ENCODE measurements at places on chromosomes 1 and 21.

GRCh38 chr1:204077979-204078696 lies 5.2 kb downstream of the SOX13 start:
- no peak for DNase-seq

DNA sequence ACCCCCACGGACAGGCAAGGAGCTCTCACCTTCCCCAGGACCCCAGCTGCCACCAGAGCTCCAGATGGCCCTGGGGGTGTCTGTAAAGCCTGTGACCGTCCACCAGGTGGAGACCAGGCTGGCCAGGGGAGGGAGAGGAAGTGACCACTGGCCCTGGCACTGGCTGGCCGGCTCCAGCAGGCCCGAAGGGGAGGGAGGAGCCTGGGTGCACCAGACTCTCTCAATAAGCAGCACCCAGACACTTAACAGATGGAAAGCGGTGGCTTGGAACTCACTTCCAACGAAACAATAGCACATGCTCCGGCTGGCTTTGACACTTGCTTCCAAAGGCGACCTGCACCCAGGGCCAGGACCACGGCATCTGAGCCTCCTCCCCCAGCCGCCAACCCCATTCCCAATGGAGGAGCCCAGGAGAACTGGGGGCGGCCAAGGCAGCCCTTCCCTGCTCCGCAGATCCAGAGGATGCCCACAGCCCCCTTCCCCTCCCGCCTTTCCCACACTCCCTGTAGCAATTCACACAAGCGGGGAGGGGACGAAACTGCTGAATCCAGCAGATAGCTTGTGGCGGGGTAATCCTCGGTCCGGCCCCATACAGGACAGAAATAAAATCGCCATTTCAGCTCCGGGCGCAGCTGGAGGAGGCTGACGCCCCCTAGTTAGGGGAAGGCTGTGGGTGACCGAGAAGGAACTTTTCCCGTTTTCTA lies 742 bp upstream of the PDE9A start:
- DNase-seq: no peak

GRCh38 chr1:44950434-44950833 lies 36.0 kb downstream of the EIF2B3 start:
- no peak for DNase-seq

DNA sequence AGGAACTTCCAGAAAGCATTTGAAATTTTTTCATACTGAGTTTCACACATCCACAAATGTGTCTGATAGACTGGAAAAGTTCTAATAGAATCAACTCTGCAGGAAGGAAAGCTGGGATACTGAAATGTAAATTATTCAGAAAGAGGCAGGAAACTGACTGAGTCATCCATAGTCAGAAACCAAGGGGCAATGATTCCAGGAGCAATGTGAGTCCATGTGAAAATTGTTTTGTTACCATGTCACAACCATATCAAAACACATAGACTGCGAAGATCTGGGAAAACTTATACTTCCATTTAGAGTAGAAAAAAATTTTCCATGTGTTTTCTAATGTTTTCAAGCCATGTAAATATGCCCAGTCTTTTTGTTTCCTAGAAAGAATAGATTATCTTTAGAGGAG lies 142.3 kb upstream of the TMPRSS15 start:
- no peak for DNase-seq

GRCh38 chr1:53486395-53487026 lies 27.3 kb downstream of the DMRTB1 start:
- no peak for DNase-seq

- no peak for DNase-seq
Measured at GRCh38 chr1:181089017-181089675, 646 bp downstream of the IER5 start.

- DNase-seq: no peak
Measured at GRCh38 chr1:230739564-230740290, 7.5 kb upstream of the CAPN9 start.

GRCh38 chr1:7207875-7208646 lies 422.8 kb downstream of the CAMTA1 start:
- DNase-seq: peak; percentile 91
